CD4-positive, alpha-beta T cell treated with Interleukin-2 at 100 ng/mL for 4 hours (primary cell): ENCODE measurements at places on chromosomes 13 and 19.

- no peak for DNase-seq
Measured at GRCh38 chr13:84297251-84297650, 415.0 kb upstream of the SLITRK1 start.

DNA sequence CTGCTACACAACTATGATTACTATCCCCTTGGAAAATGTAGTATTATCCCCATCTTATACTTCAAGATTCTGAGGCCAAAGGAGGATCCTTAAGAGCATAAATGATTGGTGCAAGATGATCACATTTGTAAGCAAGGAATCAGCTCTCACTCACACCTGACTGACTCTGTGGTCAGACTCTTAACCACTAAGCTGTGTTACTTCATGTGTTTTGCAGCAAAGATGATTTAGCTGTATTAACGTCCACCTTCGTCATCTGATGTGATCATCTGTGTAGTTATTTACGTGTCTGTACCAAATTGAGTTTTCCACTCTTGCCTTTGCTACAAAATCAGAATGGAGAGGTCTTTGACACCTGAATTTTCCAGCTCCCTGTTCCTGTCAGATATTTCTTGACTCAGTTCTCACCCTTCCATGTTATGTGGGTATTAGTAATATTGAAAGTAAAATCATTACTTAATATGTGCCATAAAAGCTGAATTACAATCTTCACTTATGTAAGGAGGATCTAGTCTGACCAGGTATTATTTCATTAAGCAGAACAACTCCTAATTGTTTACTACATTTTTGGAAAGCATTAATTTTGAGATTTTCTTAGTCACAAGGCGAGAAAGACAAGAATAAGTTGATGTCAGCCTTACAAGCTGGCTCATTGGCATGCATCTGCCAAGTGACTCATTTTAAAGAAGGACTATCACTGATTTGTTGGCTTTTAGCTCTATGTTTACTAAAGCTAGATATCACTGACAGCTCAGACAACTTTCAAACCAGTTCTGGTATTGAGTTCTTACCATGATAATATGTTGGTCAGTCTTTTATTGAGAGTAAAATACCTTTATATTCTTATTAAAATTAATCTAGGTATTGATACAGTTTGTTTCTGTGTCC lies 1279.8 kb upstream of the PCDH9 start:
- DNase-seq = no peak

GRCh38 chr13:32647926-32648325 lies 61.7 kb downstream of the PDS5B start:
- DNase-seq = no peak

DNA sequence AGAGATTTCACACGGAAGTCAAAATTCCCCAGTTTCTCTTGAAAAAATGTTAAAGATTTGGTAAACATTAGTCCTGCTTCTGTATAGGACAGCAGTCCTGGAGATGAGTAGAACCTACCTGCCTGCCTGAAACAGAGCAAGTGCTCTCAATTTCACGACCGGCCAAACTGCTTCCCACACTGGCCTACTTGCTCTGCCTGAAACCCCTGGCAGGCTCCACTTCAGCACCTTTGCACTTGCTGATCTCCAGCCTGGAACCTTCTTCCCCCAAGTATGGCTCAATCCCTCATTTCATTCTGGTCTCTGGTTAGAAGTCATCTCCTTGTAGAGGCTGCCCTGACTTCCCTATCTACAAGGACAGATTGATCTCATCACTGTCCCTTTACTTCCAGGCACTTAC lies 271.4 kb downstream of the DLEU7 start:
- no peak for DNase-seq

DNA sequence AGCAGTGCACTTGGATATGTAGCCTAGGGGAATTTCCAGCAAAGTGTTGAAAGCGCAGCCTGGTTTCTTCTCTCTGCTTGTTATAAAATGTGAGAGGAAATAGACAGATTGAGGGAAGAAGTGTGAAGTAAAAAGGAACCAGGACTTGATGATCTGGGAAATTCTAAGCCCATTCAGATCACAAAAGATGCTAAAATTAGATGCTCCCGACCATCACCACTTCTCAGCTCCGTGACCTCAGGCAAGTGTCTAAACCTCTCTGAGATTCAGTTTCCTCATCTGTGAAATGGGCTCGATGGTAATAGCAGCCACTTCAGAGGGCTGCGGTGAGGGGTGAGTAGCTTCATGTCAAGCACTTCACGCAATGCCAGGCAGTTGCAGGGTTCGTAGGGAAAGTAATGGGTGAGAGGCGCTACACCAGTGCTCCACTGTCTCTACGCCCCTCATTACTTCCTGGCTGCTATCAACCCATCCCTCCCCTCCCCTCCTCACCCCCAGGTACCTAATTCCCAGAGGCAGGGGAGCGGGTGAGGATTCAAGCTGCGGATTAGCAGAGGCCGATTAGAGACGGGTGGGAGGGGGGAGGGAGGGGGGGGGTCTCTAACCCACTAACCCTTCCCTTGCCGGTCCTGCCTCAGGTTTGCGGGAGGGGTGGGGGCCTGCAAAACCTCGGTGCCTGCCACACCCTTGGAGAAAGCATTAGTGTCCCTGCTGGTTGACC lies 9.0 kb upstream of the NFIC start:
- peak; percentile 49 for DNase-seq

- no peak for DNase-seq
Measured at GRCh38 chr19:43739439-43740235, 15.1 kb downstream of the SMG9 start.

- no peak for DNase-seq
Measured at GRCh38 chr19:50513746-50514345, at the start of gene ASPDH. TSS of gene ASPDH (minus strand) at chr19:50513913. CDS start at chr19:50513823, 90 bp downstream.
